ENCODE measurements at places on chromosomes 2 and 18.

- no peak for DNase-seq
Observed at GRCh38 chr2:230660294-230661060, 52.2 kb upstream of the CAB39 start.

DNA sequence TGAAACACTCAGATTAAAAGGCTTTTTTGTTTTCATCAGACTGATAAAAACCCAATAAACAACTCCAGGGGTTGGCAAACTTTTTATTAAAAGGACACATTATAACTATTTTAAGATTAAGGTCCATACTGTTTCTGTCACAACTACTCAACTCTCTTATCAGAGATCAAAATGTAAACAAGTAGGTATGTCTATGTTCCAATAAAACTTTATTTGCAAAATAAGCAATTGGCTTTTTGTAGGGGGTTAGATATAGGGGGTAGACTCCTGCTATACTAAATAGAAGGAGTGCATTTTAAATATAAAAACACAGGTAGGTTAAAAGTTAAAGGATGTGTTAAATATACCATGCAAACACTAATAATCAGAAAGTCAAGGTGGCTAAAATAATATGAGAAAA, 174.0 kb downstream of the MBD5 start:
- no peak for DNase-seq

- no peak for DNase-seq
Observed at GRCh38 chr18:24559526-24559925, 99.1 kb downstream of the HRH4 start.

DNA sequence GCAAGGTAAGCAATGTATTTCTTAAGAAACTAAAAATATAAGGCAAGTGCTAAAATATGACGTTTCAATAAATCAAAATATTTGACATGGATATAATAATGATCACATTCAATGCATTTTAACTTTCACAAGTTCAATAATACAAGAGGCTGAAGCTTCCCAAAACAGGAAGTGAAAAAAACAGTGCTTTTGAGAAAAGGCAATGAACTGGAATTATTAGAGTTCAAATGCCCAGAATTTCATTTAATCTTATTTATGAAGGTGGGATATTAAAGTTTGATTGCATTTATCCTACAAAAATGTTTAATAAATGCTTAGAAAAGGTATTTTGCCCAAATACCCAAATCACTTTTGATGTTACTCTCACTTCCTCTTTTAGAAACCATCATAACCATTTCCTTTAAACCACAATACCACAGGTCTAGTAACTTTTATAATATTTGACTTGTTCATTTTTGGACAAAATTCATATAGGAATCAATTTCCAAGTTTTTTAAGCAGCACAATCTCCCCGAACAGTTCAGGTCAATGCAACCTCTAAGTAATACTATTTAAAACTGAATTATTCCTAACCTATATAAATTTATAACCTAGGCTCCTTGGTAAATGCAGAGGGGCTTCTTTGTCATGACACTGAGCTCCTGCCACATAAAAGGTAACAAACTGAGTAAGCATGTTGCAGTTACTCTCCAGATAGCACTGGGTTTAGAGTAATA, 2.1 kb downstream of the NCKAP1 start:
- DNase-seq: no peak

DNA sequence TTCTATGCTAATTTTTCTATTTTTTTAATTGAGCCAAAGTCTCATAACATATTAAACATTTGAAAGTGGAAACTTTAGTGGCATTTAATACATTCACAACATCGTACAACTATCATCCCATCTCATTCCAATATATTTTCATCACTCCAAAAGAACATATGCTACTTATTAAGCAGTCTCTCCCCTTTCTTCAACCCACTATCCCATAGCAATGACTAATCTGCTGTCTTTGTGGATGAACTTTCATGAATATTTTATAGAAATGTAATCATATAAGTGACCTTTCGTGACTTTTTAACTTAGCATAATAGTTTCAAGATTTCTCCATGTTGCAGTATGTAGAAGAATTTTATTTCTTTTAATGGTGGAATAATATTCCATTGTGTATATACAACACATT, 90.3 kb downstream of the CCDC178 start:
- DNase-seq: no peak

DNA sequence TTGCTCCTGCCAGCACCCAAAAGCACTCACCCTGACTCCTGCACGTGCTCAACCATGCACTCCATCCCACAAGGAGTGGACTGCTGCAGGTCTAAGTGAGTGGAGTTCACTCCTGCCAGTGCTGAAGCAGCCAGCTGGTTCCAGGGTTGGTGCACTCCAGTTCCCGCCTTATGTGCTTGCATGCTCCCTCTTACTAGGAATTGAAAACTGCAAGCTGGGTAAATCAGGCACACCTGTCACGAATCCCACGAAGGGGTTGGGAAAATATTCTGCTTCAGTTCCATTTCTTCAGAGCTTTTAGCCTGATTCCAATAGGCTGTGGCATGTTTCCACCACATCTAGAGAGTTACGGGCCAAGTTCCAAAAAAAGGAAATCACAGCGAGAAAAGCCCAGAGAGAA, 1365.5 kb upstream of the CHAC2 start:
- no peak for DNase-seq

DNA sequence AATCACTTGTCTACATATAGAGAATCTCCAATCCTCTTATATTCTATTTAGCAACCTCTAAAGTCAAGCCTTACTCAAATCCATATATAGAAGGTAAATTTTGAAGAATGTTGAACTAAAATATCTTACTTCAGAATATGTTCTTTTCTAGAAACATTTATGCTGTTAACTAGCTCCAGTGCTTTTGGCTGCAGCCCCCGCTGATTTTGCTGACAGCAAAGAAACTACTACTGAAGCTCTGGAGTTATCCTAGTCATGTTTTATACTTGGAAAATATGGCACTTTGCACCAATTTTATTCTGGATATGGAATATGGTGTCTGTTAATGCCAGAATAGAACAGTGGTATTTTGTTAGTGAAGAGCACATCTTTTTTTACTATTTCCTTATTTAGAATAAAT, 212.4 kb upstream of the FSIP2 start:
- DNase-seq: no peak

DNA sequence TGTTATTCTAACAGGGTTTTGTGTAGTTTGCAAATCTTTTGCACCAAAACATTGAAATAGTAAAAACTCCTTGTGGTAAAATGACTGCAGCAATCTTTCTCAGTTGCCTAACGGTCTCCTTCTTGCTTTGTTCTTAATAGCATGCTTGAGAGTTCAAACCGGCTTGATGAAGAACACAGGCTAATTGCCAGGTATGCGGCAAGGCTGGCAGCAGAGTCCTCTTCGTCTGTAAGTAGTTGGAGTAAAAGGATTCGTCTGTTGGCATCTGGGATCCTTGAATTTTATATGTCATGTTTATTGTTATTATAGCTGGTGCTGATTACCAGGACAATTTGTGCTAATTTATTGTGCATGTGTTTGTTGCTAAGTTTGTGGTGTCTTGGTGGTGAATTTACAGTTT, 138.1 kb downstream of the DTNA start:
- no peak for DNase-seq

DNA sequence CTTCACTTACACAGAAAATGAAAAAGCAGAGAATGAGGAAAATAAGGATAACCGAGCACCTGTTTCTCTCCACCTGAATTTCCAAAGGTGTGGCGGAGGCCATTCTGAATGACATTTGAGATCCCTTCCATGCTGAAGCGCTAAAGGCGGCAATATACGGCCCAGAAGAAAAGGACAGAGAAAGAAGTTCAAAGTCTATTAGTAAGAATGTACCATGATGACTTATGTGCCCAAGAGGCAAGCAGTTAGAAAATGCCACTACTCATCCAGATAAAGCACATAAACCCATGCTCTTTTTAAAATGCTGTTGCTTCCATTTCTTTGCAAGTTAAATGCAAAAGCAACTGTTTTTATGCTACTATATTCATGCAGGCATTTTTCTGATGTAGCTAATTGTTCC, 37.2 kb downstream of the FEZ2 start:
- DNase-seq: no peak

- no peak for DNase-seq
Observed at GRCh38 chr2:171824086-171824485, 70.0 kb downstream of the SLC25A12 start.

DNA sequence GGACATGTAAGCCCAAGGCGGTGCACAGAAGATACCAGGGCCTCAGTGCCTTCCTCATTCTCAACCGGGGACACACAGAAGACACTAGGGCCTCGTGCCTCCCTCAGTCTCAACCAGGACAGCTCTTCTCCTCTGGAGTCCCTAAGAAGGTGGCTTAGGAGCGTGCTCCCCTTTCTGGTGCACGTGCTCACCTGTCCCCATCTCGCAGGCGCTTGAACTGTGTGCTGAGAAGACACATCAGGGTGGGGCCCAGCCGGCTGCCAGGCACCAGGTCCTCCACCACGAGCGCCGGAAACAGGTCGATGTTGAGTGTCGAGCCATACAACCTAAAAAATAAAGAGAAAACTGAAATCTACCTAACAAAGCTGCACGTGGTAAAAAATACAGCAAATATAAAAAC, 99.9 kb downstream of the PXDN start:
- no peak for DNase-seq

GRCh38 chr2:16494836-16495508, 170.7 kb downstream of the CYRIA start:
- no peak for DNase-seq

GRCh38 chr2:203326356-203326755, 1.8 kb upstream of the ABI2 start:
- no peak for DNase-seq

GRCh38 chr2:160397530-160397865, 96.1 kb downstream of the RBMS1 start:
- no peak for DNase-seq

- DNase-seq: no peak
Observed at GRCh38 chr2:239296020-239296932, 104.5 kb downstream of the HDAC4 start.

DNA sequence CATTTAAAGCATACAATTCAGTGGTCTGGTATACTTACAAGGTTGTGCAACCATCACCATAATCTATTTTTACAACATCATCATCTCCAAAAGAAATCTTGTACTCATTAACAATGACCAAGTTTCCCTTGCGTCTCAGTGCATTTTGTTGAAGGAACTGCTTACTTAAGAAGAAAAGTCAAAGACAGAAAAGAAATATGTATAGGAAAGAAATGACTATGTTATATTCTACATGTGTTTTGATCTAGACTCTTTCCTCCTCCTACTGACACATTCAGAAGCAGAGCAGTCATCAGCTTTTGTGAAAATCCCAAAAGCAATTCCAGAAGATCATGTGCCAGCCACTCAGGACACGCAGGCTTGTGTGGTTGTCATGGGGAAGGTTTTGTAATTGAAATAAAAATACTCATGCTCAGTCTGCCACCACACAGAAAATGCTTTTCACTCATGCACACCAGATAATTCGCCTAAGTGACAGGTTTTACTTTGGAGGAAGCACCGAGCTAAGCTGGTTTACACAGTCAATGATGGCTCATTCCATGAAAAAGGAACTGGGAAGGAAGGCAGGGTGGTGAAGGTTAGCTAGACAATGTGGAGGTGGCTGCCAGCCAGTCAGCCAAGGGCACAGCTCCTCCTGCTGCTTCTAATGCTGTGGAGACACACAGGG, 158.5 kb upstream of the REV1 start:
- no peak for DNase-seq

DNA sequence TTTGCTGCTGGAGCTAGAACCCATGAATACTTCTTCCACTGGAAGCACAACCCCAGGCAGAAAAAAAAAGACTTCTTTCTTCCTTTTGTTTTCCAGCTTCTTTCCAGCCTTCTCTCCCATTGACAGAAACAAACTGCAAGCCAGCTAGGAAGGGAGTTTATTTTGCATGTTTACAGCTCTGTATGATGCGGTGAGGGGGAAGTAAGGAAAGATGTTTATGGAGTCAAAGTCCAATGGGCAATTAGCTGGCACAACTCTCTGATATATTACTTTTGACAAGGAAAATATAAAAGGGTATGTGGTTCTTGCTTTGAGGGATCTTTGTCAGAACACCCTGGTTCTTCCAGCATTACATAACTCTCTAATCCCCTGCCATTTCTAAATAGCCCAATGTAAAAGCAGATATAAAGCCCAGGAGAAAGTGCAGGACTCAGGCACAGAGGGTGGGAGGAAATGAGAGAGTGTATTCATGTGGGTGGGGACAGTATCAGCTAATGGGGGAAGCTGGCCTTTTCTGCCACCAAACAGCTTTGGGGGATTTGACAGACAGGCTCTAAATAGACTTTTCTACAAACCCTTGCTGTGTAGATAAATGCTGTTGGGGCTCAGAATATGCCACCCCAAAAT, 9.3 kb upstream of the NMS start:
- DNase-seq: no peak

- no peak for DNase-seq
Observed at GRCh38 chr2:74836675-74837401, 2.9 kb downstream of the HK2 start.

- DNase-seq: no peak
Observed at GRCh38 chr2:232447091-232447620, 8.8 kb upstream of the ALPI start.

DNA sequence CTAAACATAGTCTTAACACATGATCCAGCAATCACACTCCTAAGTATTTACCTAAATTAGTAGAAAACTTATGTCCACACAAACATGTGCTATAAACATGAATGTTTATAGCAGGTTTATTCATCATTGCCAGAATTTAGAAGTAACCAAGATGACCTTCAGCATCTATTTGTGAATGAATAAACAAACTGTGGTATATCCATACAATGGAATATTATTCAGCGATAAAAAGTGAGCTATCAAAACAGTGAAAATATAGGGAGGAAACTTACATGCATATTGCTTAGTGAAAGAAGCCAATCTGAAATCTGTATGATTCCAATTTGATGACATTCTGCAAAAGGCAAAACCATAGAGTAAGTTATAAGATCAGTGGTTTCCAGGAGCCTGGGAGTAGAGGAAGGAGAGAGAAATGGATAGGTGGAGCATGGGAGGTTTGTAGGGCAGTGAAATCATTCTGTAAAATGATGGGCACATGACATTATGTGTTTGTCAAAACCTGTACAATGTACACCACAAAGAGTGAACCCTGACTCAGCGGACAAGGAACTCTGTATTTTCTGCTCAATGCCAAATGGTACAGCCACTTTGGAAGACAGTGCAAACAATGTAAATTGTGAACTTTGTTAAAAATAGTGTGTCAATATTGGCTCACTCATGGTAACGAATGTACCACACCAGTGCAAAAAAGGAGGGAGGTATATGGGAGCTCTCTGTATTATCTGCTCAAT, 61.9 kb upstream of the IGFBP2 start:
- peak; percentile 24 for DNase-seq

DNA sequence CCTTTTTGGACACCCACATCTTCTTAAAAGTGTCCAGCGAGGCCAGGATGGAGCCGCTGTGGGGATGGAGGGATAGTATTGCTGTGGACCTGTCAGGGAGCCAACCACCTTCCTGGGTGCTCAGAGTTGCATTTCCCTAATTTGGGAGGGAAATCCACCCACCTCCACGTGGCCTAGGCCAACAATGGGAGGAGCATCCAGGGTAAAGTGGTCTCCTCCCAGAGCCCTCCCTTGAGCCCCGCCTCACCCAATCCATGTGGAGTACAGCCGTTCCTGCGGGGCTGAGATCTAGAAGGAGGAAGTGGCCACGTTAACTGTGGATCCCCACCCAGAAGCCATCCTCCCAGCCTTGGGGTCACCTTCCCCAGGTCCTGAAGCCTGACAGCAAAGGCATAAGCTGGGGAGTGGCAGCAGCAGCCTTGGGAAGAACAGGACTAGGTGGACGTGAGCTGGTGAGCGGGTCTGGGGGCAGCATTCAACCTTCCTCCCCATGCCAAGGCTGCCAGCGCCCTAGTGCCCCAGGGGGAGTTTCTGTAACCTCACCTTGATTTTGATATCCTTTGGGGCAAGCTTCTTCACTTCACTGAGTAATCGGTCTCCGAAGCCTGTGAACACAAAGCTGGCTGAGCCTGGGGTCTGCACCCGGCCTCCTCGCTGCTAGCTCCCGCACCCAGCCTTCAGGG, 6.8 kb downstream of the ACTR1B start:
- no peak for DNase-seq
